H9 (cell line): ENCODE measurements at places on chromosomes 7 and 10. TPM values are rescaled to one million over a fixed set of nuclear protein-coding genes. Genes with fewer than 3 reads are reported as not detected.
A peak's percentile ranks its signal among the peaks of the same experiment; 100 is the strongest.

Gene RBP3
- total RNA-seq = not detected in 2 replicates

Gene GDF2
- not detected in 2 replicates for total RNA-seq

Gene TBX20
- not detected in 2 replicates for total RNA-seq

Gene C10orf67
- not detected in 2 replicates for total RNA-seq

Gene PRLHR
- not detected in 2 replicates for total RNA-seq

Gene HOXA3
- not detected in 2 replicates for total RNA-seq

Gene LIPM
- not detected in 2 replicates for total RNA-seq

Gene GPR15LG
- not detected in 2 replicates for total RNA-seq

Gene INPP5A
- total RNA-seq = 17.7 and 19.1 TPM in 2 replicates

Gene CTAGE4
- total RNA-seq = 4.8 and 6.2 TPM in 2 replicates

Gene TAS2R41
- total RNA-seq = not detected in 2 replicates

Gene HYAL4
- total RNA-seq = not detected in 2 replicates

Gene STRIP2
- 8.1 and 9.9 TPM in 2 replicates for total RNA-seq

Gene PPIF
- total RNA-seq = 79.7 and 80.4 TPM in 2 replicates

DNA sequence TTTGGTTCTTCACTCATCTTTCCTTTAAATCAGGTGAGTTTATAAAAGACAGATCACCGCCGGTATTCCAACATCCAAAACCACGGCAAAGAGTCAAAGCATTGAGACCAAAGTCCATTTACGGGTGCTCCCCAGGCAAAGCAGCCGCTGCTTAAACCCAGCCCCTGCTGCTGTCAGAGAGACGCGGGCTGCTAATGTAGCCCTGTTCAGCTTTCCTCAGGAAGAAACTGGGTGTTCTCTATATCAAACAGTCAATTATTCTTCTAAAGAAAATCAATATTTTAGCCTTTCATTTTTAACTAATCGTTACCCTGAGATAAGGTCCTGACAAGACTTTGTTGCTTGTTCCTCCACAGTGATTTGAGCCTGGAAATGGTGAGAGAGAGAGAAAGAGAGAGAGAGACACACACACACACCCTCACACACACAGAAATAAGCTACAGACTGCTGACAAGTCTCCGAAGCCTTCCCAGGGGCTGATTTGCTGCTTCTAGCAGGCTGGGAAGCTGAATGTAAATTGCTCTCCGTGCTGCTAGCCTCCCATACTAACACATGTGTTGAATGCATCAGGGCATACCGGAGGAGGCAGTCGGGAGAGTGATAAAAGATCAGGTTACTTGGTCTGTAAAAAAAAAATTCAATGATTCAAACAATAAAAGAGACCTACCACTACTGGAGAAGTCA, 183.0 kb upstream of the ANK3 start:
- peak; percentile 57 for DNase-seq

GRCh38 chr7:6393667-6394056, 54.1 kb downstream of the DAGLB start:
- no peak for DNase-seq

DNA sequence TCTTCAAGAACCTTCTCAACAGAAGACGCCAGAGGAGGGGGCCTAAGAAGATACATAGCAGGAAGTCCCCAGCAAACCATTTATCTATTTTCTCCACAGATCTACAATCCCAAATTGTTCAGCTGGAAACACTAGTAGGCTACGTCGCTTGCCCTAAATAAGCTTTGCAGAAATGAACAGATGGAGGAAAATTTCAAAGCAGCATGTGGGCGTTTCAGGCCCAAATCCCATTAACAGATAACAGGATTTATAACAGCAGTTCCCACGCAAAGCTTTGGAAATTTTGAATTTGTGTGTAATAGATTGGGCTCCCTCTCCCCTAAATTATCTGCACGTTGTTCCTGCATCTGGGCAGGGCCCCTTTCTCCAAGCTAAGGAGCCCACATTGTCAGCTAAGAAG, 60.6 kb upstream of the FRMD4A start:
- DNase-seq = no peak

GRCh38 chr7:44634839-44635591, 28.6 kb downstream of the OGDH start:
- DNase-seq = no peak

GRCh38 chr7:94297397-94297838, 97.3 kb upstream of the COL1A2 start:
- no peak for DNase-seq

DNA sequence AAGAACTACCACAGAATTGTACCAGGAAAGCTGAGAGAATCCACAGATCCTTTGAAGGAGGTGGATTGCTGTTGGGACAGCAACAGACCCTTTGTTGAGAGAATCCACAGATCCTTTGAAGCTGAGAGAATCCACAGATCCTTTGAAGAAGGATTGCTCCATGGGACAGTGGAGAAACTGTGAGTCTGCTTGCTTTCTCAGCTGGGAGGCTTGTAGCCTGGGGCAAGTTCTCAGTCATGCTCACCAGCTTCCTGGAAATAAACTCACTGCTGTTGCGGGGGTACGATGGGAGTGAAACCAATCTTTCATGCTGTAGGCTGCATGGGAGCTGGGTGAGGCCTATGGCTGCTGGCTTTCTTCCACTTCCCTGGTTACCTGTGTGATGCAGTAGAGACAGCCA, 106.3 kb downstream of the C7orf25 start:
- DNase-seq = no peak

- no peak for DNase-seq
Measured at GRCh38 chr7:1421946-1422345, 37.3 kb downstream of the MICALL2 start.

DNA sequence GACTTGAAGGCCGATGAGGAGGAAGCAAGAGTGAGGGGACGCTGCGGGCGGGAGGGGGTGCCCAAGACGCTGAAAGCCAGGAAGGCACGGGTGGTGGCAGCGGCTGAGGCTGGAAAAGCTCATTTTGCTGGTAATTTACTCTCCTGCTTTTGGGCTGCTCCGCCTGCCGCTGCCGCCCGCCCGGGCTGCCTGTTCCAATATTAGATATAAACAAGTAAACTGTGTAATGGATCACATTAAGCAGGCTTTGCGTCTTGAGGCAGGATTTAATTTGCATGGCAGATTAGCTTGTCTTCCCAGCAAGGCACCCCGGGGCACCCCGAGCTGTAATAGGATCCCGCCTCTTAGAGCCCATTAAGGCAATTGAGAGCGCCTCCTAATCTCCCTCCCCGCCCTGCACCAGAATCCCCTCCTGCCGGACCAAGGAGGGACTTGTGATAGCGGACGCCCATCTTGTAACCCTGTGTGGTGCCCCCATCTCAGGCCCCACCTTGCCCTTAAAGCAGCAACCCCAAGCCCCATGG, 46.1 kb upstream of the SLF2 start:
- peak; percentile 75 for DNase-seq

DNA sequence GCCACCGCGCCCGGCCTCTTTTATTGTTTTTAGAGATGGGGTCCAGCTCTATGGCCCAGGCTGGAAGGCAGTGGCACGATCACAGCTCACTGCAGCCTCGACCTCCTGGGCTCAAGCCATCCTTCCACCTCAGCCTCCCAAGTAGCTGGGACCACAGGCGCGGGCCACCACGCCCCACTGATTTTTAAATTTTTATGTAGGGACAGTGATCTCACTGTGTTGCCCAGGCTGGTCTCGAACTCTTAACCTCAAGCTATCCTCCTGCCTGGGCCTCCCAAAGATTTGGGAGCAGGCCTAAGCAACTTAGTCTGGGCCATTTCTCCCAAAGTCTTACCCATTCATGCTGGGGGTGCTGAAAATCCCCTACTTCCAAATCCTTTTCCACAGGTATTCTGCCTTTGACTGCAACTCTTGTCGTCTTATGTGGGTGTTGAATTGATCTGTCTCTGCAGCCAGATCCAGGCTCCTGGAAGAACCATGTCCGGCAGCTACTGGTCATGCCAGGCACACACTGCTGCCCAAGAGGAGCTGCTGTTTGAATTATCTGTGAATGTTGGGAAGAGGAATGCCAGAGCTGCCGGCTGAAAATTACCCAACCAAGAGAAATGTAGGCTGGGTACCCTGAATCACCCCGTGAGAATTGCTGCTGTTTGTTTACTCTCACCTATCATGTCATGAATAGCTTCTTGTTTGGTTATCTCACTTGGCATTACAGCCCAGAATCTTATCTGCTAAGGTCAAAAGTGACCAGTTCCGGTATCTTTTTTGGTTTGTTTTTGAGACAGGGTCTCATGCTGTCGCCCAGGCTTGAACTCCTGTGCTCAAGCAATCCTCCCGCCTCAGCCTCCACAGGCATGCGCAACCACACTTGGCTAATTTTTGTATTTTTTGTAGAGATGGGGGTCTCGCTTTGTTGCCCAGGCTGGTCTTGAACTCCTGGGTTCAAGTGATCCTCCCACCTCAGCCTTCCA, 1.1 kb downstream of the ZDHHC4 start:
- DNase-seq = no peak

- no peak for DNase-seq
Measured at GRCh38 chr10:74825371-74826141, 844 bp upstream of the KAT6B start.

- DNase-seq = no peak
Measured at GRCh38 chr10:117455346-117455745, 80.1 kb upstream of the PDZD8 start.

GRCh38 chr7:1463676-1464223, 4.5 kb upstream of the MICALL2 start:
- DNase-seq = no peak

DNA sequence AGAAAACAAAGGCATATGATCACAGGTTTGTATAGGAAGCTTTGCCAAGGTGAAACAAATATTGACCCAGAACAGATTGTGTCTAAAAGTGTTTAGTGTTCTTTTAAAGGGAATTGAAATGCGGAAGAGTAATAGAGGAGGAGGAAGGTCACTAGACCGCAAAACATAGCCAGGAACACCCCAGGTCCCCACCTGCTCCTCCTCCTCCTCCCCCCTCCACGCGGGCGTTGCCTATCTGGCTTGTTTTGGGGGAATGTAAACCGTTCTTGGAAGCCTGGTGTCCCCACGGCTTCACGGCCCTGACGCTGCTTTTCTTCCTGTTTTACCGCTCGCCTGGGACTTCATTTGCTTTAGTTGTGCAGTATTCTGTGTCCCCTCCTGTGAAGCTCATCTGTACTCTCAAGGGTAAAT, 81.0 kb upstream of the PFKP start:
- DNase-seq = no peak

DNA sequence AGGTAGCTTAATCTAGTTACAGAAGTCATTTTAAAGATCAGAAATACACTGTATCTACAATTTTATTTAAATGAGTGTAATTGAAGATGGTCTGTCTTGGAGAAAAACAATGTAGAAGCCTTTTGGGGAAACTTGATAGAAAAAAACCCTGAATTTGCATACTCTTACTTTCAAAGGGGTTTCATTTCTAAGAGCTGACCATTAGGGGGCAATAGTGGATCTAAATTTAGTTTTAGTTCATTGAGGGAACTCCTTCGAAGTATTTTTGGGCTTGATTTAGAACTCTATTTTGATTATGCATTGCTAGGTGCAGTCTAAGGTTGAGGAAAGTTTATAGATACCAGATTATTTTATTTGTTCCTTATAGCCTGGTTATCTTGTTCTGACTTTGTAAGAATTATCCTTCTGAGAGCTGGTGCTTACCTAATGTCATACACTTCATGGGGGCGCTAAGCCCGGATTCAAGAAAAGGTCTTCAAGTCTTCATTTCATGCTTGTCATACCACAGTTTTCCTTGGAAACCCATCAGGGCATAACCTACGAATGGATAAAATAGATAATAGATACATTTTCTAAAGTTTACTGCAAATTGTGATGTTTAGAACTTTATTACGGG, 69.1 kb upstream of the MXI1 start:
- DNase-seq = no peak

DNA sequence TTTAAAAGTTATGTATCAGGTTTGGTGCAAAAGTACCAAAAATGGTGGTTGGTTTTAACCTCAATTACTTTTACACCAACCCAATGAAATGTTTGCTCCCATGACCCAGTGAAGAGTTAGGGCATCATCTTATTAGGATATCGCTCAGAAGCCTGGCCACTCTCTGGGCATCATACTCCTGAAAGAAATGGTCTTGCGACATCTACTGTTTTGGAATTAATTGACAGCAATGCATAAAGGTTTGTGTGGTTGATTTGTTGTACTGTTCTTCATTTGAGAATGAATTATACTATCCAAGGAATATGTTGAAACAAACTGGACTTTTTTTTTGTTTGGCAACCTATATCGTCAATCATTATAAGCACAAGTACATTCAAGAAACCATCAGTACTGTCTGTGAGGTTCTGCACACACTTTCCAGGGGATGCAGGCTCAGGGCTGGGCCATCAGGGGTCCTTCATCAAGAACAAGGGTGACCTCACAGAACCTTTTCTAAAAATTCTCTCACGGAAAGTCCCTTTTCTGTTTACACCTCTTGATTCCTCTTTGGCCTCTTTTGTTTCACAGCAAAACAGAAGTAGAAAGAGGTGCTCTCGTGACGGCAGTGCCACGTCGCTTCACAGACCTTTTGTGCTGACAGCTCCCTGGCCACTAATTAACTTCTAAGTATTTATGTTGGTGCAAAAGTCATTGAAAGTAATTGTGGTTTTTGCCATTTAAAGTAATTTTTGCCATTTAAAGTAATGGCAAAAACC, 117.2 kb upstream of the KLF6 start:
- no peak for DNase-seq

- DNase-seq = no peak
Measured at GRCh38 chr10:49119746-49120145, 4.4 kb upstream of the VSTM4 start.

DNA sequence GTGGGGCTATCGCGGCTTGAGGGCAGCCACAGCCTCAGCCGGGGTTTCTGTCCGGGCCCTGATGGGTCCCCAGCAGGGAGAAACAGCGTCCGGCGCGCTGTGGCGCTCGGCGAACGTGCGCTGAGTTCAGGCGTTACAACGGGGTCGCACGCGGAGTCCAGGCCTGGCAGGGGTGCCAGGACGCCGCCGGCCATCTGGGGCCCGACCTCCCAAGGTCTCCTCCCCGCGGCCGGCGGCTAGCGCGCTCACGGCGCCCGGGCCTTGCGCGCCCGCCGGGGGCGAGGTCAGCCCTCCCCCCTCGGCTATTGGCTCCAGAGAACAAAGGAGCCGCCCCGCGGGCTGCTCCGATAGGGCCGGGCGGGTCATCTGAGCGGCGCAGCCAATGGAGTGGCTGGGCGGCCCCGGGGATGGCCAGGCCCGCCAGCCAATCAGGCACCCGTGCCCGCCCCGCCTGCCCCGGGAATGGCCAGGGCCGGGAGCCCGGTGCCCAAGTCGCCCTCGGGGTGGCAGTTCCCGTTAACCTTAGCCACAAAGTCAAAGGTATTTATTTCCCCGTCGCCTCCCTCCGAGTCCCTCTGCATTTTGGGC, at the start of gene ZNF775:
Gene ZNF775 (plus strand): TSS at position 478 of the 588 bp plus-strand sequence. CDS start 9,141 bp downstream, outside the sequence.
- DNase-seq = peak; percentile 97

DNA sequence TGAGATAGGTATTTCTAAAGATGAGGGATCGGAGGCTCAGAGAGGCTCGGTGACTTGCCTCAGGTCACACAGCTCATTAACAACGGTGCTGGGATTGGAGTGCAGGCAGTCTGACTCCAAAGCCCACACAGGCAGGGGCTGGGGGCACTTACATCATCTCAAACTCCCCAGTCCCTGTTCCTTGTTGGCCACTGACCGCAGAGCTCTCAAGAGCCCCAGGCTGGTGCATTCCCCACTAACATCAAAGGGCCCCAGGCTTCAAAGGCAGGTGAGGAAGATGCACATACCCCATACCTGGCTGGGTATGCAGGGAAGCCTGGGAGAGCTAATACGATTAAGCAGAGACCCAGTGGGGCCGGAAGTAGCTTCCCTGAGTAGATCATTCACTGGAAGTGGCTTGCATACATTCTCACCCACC, 13.7 kb upstream of the NODAL start:
- DNase-seq = peak; percentile 97

- no peak for DNase-seq
Measured at GRCh38 chr10:119652361-119652730, 1.2 kb downstream of the BAG3 start.

- DNase-seq = no peak
Measured at GRCh38 chr10:103429647-103430046, 22.5 kb downstream of the CALHM2 start.

GRCh38 chr10:121592155-121592890, 5.9 kb downstream of the FGFR2 start:
- peak; percentile 17 for DNase-seq
